ENCODE measurements at places on chromosomes 2 and 18.

- no peak for DNase-seq
Measured at GRCh38 chr18:23337599-23338444, 115.3 kb upstream of the RIOK3 start.

GRCh38 chr2:176931588-176932563 is 280.7 kb upstream of the HNRNPA3 start:
- DNase-seq, result no peak

- DNase-seq, result no peak
Measured at GRCh38 chr2:69223759-69224511, 163.1 kb downstream of the GFPT1 start.

- no peak for DNase-seq
Measured at GRCh38 chr2:82230406-82230805, 1925.9 kb upstream of the LRRTM1 start.

DNA sequence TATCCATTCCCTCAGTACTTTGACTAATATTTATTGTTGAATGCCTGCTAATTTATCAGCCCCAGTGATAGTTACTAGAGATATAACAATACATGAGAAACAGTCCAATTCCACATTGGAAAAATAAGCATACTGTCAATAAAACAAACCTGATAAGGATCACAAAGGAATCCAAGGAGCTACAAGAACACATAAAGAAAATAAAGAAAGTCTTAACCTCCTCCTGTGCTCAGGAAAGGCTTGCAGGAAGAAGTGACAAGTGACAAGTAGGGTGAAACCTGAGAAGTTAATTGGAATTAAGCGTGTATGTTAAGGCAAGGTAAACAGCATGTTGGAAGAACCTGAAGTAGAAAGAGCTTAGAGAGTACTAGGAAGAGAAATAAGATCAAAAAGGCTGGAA is 20.3 kb upstream of the ASNSD1 start:
- DNase-seq, result no peak

DNA sequence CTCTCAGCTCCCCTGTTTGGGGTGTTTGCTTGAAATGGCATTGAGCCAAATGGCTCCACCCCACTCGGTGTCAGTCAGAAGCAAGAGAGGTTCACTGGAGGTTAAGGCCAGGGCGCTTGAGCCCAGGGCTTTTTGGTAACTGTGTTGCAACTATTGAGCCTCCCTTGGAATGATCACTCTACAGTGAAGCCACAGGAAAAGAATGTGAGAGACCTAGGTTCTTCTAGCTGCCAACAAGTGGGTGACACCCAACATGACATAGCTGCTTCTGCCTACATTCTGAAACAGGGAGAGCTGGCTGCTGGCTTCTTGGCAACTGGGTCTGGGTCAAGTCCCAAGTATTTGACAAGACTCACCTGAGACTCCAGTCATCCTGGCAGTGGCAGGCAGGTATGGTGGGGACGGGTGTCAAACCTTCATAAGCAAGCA is 7.1 kb upstream of the GRHL1 start:
- DNase-seq, result no peak

GRCh38 chr2:1736045-1736444 is 8.3 kb downstream of the PXDN start:
- no peak for DNase-seq

DNA sequence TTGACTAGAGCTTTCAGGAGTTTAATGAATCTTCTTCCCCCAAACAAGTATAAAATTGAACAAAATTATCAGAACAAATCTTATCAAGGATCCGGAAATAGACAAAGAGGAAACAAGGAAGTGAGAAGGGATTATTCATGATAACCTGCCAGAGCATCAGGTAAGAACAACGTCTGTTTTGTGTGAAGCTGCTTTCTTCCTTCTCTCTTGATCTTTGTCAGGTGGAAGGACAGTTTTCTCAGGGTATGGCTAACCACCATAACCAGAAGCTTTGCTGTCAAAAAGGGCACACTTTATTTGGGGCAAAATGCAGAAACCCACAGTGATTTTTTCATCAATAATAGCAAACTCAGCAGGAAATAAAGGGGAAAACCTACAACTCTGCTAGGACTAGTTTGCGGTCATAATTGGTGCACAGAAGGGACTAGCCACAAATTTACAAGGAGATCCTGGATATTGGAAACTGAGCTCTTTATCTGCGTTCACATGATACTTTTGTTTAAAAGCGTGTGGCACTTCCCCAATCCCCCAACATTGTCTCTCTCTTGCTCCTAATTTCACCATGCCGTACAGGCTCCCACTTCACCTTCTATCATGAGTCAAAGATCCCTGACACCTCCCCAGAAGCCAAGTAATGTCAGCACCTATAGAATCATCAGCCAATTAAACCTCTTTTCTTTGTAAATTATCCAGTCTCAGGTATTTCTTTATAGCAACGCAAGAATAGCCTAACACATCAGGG is 124.2 kb downstream of the FSIP2 start:
- no peak for DNase-seq

- DNase-seq, result no peak
Measured at GRCh38 chr2:104431701-104432121, 422.2 kb upstream of the POU3F3 start.

DNA sequence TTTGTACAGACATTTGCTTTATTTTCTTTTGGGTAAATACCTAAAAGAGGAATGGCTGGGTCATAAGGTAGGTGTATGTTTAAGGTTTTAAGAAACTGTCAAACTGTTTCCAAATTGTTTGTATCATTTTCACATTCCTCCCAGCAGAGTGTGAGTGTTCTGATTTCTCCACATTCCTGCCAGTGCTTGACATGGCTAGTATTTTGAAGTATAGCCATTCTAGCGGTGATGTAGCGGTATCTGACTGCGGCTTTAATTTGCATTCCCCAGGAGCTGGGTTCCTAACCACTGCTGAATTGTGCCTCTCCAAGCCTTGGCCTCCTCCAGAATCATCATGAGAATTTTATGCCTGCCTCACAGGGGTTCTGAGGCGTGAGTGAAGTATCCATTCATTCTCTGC is 61.8 kb upstream of the ARL4C start:
- no peak for DNase-seq

GRCh38 chr2:185240796-185241195 is 497.8 kb upstream of the FSIP2 start:
- DNase-seq, result no peak

DNA sequence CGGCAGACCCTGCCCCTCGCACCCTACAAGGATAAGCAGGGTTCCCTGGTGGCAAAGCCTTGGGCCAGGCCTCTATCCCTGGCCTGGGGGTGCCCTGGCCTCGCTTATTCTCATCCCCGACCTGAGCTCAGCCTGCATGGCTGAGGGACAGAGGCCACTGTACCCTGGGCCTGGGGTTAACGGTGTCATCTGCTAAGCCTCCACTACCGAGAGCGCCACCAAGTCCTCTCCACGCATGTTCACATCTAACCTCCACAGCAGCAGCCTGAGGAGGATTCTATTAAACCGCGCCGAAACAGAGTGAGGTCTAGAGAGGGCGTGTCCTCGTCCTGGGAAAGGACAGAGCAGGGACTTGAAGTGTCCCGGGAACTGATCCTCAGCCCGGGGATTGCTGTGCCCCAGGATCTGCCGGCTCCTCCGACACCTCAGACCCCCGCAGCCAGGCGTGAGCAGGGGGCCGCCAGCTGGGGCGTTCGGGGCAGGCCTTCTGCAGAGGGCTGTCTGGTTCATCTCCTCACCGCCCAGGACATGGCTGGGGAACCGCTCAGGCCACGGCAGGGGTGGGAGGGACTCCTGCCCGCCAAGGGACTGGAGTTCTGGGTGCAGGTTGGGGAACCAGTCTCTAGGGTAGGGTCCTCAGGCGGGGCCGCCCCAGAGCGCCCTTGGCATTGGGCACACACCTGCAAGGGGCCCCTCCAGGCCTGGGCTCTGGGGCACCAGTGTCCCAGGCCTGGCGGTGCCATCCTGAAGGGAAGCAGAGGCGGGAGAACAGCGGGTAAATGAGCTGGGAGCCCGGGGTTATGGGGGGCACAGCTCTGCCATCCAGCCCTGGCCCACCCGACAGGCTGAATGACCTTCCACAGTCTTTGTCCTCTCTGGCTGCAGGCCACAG is 68.0 kb upstream of the SMAD7 start:
- no peak for DNase-seq

- no peak for DNase-seq
Measured at GRCh38 chr2:6309415-6310255, 556.1 kb downstream of the CMPK2 start.

GRCh38 chr2:68925295-68925896 is 27.3 kb downstream of the GKN2 start:
- no peak for DNase-seq

DNA sequence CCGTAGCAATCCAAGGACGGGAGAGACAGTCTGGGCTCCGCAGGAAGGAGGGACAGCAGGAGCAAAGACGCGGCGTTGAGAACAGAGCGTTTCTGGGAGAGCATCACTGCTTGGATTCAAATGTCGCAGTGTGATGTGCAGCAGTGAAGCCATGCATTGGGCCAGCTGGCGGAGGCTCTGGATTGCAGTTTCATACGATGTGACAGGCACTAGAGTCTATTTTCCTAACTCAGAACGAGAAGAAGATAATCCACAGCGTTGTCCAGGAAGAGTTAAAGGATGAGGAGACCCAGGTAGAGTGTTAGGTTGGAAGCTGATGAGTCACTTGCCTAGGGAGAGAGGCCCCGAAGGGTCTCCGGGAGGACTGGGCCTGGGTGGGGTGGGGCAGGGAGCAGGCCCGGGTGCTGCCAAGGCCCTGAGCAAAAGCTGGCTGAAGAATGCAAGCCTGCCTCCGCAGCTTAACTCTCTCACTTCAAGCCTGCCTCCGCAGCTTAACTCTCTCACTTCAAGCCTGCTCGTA is 17.7 kb upstream of the SEMA4C start:
- DNase-seq, result peak; percentile 33

DNA sequence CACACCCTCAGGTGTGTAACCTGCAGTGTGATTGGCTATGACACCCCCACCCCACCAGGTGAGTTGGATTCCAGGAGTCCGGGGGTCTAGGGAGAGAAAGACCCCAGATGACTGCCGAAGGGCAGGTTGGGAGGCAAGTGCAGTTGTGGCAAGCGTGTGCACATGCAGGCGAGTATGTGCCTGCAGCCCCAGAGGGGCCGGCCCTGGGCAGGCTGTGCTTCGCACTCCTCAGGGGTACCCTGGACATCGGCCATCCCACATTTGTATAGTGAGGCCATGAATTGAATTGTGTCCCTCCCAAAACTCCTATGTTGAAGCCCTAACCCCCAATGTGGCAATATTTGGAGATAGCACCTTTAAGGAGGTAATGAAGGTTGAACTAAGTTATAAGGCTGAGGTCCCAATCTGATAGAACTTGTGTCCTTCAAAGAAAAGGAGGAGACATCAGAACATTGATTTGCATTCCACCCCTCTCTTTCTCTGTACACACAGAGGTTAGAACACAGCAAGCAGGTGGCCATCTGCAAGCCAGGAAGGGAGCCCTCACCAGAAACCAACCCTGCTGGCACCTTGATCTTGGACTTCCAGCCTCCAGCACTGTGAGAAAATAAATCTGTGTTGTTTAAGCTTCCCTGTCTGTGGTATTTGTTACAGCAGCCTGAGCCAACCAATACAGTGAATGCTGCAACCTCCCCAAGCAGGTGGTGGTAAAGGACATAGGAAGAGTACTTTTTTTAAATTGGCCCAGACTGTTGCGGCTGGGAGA is 241.8 kb downstream of the TFCP2L1 start:
- DNase-seq, result no peak

GRCh38 chr2:192813341-192813740 is 618.6 kb upstream of the TMEFF2 start:
- no peak for DNase-seq

DNA sequence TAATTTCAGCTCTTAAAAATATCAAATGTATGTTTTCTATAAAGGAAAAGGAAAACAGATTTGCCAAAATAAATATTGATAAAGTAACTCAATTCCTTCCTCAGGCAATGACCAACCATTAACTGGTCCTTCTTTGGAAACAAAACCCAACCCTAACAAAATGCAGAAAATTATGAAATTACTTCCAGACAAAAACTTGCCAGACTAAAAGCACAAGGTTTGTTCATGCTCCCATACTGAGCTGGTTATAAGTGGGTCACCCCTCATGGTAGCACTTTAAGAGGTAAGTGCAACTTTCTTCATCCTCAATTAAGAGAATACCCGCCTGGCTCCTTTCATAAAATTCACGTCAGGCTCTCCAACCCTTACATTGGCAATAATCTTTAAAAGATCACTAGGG is 31.1 kb upstream of the TTC32 start:
- no peak for DNase-seq

DNA sequence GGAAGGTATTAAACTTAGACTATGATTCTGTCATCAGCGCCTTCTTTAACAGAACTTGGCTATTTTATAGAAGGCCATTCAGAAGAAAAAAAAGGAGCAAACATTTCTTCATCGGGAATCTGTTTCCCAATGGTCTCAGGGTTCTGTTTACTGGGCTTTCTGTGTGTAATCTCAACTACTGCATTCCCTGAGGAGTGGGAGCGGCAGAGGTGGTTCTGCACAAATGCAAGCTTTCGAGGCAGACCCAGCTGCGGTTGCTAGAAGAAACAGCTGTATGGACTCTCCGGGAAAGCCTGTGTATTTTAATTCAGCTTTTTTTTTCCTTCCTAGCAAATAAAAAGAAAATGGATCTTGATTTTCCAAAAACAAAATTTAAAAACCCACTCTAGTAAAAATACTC is 250.7 kb downstream of the NAPG start:
- no peak for DNase-seq

GRCh38 chr2:23734416-23734815 is 192.5 kb downstream of the ATAD2B start:
- DNase-seq, result no peak
